Stimulated activated CD8-positive, alpha-beta memory T cell treated with anti-CD3 and anti-CD28 coated beads, Interleukin-7, amount 100 ng/mL, for 24 hours (primary cell): ENCODE measurements at places on chromosomes 7 and 10.

GRCh38 chr7:30922596-30922995, 10.9 kb downstream of the AQP1 start:
- DNase-seq: no peak

GRCh38 chr7:2025188-2025587, 207.6 kb downstream of the MAD1L1 start:
- no peak for DNase-seq

DNA sequence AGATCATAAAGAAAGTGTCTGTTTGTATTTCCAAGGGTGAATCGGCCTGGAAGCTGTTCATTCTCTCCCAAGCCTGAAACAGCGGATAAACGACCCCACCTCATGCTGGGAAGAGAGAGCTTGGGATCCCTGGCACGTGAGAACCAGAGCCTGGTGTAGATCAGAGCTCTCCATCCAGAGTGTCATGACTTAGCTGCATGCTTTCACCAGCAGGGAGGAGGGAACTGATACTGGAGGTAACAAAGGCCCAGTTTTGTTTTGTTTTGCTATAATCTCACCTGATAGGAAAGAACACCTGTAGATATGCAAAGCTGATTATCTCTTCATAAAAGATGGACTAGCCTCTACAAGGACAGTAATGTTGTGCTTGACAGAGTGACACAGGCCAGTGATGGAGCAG, 236.6 kb downstream of the POM121L12 start:
- no peak for DNase-seq

DNA sequence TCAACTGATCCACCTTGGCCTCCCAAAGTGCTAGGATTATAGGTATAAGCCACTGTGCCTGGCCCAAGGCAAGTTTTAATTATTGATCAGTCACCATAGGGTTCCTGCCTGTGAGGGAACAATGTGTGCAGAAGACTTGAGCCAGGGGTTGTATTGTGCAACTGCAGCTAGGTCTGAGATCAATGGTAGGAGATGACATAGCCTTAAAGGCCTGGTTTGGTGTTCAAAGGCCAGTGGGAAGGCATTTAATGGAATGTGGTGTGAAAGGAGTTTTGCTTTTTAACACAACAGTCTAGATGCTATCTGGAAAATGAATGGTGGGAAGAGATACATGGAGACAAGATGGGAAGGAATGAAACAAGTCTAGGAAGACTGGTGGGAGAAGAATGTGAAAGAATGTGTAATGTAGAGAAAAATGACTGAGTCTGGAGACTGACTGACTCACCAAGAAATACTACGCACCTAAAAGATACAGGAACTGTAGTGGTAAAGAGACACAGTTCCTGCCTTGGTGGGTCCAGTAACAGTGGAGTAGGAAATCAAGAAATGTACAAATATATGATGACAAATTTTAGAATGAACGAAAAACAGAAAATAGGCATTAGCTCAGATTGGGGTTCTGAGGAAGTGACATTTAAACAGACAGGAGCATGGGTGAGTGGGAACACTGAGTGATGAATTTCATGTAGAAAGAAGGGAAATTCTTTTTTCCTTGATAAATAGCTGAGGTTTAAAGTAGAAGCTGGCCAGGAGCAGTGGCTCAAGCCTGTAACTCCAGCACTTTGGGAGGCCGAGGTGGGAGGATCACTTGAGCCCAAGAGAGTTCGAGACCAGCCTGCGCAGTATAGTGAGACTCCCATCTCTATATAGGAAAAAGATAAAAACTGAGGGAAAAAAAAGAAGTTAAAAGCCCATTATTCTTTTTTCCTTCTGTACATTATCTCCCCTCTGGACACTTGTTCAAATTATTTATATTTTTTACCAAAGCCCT, 9.4 kb downstream of the HNRNPF start:
- DNase-seq: no peak

DNA sequence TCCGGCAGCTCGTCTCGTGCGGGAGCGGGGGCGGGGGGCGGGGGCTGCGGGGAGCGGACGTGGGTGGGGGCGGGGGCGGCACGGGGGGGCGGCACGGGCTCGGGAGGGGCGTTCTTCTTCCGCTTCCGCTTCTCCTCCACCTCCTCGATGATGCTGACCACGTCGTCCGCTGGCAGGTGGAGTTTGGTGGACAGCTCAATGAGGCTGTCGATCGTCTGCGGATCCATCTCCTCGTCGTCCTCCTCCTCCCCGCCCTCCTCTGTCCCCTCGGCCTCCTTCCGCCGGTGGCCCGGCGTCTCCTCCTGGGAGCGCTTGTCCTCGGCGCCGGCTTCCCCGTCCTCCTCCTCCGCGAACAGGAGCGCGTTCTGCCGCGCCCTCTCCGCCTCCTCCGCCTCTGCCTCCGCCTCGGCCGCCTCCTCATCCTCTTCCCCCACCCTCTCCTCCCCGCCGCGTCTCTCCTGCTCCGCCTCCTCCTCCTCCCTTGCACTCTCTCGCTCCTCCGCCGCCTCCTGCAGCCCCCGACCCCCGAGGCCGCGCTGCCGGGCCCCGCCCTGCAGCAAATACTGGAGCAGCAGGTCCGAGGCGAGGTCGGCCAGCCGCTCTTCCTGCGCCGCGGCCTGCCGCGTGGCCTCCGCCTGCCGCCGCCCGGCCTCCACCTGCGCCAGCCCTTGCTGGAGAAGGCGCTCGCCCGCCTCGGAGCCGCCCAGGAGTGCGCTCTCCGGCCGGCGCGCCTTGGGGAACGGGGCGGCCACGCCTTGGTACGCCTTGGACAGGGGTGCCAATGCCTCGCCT, 1.9 kb downstream of the VGF start:
- DNase-seq: no peak

DNA sequence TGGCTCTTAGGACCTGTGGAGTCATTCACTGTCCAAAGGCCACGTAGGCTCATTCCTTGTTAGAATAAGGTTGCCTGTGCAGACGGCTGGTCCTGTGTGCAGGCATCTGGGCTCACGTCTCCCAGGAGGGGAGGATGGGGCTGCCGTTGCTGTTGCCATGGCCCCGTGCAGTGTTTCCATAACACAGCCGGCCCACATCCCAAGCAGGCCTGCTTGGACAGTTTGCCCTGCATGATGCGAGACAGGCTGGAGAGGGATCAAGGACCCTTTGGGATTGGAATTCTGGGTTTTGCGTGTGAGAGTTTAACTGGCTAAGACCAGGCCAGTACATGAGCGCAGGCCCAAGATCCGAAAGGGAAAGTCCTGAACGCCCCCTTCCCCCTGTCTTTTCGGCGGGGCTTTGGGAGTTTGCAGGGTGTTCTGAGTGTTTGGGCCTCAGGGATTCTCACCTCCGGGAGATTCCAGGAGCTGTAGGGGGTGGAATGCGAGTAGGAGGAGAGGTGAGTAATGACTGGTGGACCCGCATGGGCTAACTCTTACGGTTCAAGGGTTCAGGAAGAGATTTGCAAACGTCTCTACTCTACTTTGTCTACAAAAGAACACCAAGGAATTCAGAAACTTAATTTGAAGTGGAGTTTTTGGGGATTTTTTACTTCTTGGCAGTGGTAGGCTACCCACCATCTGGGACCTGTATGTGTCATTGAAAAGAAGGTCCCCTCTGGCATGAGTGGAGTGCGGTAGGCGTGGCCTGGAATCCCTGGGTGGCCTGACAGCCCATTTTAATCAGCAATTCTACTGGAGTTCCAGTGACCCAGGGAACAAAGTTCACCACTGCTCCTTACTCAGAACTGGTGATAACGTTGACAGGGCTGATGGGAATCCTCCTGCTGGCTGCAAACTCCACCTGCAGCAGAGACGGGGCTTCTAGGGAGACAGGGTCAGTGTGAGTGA, 125.4 kb downstream of the ITIH5 start:
- no peak for DNase-seq

DNA sequence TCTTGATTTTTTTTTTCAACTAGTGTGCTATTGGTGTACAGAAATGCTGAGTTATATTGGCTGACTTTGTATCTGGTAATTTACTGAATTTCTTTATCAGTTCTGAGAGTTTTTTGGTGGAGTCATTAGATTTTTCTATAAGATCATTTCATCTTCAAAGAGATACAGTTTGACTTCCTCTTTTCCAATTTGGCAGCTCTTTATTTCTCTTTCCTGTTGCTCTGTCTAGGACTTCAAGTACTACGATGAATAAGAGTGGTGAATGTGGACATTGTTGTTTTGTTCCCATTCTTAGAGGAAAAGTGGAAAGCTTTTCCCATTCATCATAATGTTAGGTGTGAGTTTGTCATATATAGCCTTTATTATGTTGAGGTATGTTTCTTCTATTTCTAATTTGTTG, 50.2 kb downstream of the LOXL4 start:
- DNase-seq: no peak

DNA sequence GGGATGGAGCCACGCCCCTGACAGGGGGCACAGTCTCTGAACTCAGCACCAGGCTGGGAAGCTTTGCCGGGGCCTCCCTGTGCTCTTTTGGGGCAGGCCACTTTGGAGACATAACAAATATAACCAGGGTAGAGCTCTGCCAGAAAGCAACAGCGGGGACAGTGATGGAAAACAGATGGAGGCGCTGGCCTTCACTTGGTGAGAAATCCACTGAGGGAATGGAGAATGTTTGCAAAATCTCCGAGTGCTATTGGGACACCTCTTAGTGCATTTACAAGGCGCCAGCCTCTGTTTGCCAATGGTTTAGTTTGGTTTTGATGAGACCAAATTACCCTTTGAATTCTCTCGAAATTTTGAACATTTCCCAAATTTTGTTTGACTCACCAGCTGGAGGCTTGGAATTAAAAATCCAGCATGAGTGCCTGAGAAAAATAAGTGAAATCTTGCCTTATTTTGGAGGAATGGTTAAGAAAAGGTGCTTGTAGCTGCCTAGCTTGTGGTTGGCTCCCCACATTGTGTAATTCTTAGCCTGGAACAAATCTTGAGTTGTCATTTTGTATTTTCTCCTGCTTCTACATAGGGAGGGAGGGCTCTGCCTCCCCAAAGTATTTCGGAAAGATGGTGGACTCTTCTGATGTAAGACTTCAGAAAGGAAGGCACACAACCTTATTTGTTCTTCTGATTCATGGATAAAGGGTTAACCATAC, 980.5 kb downstream of the LRMDA start:
- no peak for DNase-seq

DNA sequence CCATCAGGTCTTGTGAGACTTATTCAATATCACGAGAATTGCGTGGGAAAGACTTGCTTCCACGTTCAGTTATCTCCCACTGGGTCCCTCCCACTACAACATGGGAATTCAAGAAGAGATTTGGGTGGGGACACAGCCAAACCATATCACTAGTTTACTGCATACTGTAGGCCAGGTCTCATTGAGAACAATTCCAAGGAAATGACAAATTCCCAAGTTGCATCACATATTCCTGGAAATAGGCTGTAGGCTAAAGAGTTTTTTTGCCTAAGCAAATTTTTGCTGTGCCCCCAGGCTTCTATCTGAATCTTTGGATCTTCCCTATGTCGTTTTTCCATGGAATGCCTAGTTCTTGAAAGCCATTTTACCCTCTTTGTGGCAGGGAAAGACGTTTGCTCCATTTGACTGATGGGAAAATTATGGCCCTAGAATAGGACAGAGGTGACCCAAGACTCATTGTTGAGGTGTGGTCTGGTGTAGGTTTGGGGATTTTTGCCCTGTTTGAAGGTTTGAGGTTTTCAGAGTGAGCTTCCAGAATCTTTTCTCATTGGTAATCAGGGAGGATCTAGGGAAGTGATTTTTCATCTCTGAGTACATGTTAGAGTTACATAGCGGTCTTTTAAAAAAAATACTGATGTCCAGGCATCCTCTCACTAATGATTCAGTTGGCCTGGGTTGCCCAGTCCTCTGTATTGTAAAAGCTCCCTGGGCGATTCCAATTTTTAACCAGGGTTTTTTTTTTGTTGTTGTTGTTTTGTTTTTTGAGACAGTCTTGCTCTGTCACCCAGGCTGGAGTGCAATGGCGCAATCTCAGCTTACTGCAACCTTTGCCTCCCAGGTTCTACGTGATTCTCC, 44.4 kb downstream of the TACR2 start:
- DNase-seq: no peak

DNA sequence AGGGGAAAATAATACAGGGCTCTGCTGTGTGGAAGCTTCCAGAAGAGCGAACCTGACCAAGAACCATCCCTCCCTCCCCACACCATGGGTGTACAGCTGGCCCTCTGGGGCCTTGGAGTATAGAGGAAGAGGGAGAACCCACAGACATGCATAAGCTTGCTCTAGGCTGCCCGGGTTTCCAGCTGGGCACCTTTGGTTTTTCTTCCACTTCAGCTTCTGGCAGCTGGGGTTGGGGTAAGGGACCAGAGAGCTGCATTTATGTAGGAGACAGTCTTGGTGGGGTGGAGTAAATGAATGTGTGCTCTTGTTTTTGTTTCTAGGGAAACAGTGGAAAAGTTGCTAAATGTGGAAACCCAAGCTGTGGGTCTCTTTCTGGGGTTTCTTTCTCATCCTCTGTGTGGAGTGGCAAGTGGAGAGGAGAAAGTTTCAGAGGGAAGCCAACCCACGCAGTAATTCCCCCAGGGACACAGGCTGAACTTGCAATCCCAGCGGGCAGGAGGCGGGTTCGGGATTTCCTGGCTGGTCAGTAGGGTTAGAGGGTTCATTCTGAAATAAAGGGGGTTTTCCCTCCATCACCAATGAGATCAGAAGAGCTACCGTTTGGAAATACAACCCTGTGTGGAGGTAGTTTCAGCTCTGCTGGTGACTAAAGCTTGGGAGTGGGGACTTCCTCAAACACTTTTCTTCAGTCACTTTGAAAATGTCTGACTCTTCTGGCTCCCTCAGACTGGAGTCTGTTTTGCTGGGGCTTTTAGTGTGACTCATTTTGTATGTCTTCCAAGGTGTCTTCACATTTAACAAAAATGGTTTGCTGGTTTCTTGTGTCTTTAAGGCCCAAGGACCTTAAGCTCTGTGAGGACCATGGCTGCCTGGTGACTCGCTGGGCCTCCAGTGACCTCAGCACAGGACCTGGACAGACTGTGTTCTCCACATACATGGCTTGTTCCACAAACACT, 22.2 kb upstream of the SRGN start:
- no peak for DNase-seq
